ELF-1 (cell line): ENCODE measurements at places on chromosomes 6 and 20.

DNA sequence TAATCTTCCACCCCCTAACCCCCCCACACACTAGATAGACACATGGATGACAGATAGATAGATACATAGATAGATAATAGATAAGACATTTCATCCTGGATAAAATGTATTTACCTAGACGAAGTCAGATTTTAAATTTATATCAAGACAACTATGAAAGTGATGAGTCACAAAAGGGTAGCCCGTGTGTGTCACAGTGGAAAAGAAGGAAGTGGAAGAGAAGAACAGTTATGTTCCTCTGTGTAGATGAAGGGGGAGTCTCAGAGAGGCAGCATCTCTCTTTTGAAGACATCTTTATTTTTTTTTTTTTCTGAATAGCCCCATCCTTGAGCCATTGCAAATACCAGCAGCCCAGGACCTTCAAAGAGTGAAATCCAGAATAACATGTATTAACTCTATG is 121.7 kb upstream of the VGLL2 start:
- no peak for DNase-seq

DNA sequence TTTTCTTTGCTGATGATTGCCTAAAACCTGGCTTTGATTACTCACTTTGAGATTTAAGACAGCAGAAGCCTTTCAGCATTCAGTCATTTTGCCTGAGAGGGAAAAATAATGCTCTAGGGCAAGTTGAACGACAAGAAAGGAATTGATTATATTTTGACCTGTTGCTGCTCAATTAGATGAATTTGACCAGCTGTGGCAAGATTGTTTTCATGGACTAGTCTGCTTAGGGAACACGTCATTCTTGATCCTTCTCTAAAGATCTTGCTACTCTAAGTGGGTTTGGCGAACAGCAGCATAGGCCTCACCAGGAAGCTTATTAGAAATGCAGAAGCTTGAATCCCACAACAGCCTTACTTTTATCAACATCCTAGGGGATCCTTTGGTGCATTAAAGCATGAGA is 59.7 kb upstream of the PHACTR1 start:
- no peak for DNase-seq

- no peak for DNase-seq
These were observed 157.3 kb downstream of the TBXT start for GRCh38 chr6:166010136-166010960.

DNA sequence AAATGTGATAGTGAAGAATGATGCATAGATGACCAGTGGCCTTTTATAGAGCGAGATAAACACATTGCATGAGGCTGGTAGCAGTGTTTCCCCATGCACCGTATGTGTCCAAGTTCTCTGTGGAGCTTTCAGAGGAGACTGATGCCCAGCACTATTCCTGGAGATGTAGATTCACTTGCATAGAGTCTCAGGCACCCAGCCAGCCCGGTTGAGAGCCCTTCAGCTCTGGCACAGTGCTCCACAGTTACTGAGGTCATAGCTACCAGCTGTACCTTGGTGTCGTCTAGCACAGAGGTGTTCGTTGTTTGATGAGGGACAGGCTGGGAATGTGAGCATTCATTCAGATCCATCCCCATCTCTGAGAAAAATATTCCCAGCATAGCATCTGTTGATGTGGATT is 328.9 kb downstream of the FARS2 start:
- no peak for DNase-seq

DNA sequence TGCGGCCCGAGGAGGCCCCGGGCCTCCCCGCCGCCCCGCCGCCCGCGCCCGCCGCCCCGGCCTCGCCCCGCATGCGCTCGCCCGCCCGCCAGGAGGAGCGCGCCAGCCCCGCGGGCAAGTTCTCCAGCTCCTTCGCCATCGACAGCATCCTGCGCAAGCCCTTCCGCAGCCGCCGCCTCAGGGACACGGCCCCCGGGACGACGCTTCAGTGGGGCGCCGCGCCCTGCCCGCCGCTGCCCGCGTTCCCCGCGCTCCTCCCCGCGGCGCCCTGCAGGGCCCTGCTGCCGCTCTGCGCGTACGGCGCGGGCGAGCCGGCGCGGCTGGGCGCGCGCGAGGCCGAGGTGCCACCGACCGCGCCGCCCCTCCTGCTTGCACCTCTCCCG is 1.5 kb downstream of the FOXQ1 start:
- DNase-seq: no peak

DNA sequence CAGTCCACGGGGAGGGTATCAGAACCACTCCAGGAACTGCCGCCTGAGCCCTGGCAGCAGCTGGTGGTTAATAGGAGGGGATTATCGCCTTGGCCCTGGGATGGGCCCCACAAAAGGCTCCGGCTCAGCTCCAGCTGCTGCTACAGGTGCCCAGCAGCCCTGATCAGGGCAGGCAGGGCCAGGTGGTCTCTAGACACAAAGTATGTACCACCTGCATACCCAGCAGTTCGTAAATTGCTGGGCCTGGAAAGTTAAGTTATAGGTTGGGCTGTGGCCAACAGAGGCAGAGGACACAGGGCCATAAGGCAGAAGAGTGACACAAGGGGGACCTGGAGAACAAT is 35.1 kb downstream of the RRBP1 start:
- no peak for DNase-seq

- DNase-seq: no peak
These were observed 5.0 kb downstream of the TCP11 start for GRCh38 chr6:35136185-35136584.

GRCh38 chr6:109999740-110000139 is 21.6 kb downstream of the GPR6 start:
- DNase-seq: no peak

DNA sequence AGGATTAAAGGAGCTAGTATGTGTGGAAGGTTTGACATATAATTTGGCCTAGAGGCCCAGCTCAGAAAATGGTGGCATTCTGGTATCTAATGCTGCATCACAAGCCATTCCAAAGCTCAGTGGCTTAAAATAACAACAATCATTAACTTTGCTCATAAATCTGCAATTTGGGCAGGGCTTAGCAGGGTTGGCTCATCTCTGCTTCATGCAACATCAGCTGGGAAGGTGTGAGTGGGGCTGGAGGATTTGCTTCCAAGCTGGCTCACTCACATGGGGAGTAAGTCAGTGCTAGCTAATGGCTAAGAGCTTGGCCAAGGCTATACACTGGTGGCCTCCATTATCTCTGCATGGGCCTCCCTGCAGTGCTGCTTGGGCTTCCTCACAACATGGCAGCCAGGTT is 48.0 kb upstream of the STK35 start:
- DNase-seq: no peak

DNA sequence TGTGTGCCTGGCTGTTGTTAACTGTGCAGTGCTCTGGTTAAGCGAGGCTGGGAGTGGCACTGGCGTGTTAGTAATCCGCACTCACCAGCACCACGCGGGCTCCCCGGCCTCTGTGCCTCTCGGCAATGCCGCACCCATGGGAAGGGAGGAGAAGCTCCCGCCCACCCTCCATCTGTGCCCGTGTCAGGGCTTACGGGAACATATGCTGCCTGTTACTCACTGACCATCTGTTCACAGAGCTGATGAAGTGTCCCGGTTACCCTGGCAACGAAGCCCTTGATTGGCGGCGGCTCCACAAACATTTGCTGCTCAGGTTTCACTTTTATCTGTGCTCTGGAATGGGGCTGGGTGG is 114.7 kb downstream of the PSMB1 start:
- peak; percentile 96 for DNase-seq

DNA sequence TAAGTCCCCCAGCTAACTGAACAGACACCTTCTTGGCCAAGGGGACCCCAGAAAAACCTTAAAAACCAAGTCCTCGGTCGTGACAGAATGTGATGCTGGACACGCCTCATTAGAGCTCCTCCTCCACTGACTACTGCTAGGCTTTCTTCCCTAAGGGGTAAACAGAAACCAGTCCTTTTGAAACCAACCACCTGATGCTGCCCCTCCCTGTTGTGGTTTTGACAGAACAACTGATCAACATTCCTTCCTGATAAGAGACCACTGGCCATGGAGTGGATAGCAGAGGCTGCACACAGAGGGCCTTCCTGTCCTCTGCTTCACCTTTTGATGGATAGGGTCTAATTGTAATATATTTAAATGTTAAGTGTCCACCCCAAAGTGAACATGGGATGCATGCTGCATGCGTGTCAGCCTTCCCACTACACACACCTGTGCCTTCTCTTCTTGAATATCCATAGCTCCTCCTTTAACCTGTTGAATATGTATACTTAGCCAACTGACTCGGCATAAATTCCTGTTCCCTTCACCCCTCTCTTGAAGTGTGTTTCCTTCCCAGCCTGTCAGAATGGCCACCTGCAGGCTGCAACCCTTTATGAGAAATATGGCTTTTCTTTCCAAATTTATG is 27.9 kb upstream of the SLC2A12 start:
- peak; percentile 83 for DNase-seq

DNA sequence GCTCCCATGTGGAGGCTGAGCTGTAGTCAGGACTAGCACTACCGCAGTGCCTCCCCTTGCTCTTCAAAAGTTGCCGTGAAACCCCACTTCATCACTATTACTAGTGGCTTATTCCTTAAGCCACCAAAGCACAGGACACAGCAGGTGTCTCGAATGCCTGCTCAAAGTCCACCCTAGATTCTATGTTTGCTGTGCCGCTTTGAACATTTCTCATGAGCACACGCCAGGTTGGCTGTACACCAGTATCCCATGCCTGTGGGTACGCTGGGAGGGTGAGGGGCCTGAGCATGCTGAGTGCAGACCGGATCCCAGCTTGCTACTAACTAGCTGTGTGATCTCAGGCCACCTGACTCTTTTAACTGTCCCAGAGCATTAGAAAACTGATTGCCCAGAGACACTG is 335.8 kb upstream of the QKI start:
- no peak for DNase-seq

DNA sequence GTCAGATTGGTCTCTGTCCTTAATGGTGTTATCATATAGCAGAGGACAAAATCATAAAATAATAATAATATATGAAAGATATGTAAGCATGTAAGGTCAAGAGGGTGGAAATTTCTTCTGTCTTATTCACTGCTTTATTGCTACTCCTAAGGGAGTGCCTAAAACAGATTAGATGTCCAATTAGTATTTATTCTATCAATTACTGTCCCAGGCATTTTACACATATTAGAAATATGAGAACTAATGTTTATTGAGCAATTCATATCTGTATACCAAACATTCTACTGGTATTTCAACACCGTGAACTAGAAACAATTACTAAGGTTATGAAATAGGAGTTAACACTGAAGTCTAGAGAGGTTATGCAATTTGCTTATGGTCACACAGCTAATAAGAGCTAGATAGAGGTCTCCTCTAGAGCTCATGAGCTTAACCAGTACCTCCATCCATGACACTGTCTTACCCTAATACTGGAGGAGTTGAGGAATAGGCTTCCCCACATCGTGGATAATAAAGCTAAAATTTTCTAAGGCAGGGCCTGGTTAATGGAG is 302.3 kb downstream of the PLCB1 start:
- no peak for DNase-seq

GRCh38 chr20:35303382-35303734 is 11.1 kb upstream of the FAM83C start:
- DNase-seq: no peak

DNA sequence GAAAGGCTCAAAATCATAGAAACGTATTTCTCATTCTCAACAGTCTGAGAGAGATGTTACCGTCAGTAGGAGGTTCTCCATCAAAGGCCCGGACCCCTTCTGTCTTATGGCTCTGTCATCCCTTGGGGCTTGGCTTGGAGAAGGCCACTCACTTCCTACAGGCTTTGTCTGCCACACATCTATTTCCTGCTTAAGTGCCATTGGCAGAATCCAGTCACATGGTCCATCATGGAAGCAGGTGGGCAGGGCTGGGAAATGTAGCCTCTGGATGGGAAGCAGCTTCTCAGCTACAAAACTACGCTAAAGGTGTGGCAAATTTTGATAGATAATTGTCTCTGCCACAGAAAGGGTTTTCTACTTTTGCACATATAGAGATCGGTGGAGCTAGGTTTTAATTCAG is 12.6 kb upstream of the ZFP64 start:
- DNase-seq: no peak

GRCh38 chr20:46699651-46700359 is 9.6 kb upstream of the SLC2A10 start:
- peak; percentile 53 for DNase-seq

DNA sequence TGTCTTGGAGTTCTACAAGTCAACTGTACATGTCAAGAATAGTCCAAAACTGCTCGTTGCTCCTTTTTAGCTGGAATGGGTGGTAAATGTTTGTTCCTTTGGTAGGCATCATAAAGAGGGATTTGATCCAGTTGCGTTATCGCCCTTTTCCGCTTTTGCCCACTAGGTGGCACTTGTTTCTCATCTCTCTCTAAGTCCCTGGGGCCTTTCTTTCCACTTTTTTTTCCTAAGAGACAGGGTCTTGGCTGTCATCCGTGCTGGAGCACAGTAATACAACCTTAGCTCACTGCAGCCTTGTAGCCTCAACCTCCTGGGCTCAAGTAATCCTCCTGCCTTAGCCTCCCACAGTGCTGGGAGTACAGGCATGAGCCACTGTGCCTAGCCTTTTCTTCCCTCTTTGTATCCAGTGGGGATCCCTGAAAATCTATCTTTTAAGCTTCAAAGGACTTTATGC is 20.7 kb downstream of the GTPBP2 start:
- DNase-seq: peak; percentile 83

DNA sequence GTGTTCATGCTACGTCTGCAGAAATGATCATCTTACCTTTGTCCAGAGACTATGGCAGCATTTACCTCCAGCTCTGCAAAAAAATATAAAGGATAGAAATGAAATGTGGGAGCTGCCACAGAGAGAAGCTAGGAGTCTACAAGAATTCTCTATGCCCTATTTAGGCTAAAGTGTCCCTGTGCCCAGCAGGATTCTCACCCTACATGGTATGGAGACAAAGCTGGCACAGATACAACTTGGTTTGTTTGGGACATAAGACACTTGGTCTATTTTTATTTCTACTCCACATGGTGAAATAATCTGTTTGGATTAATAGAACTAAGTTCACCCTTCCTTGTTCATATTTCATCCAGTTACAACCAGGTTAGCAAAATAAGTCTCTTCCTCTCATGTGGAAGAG is 28.4 kb downstream of the TP53INP2 start:
- no peak for DNase-seq

DNA sequence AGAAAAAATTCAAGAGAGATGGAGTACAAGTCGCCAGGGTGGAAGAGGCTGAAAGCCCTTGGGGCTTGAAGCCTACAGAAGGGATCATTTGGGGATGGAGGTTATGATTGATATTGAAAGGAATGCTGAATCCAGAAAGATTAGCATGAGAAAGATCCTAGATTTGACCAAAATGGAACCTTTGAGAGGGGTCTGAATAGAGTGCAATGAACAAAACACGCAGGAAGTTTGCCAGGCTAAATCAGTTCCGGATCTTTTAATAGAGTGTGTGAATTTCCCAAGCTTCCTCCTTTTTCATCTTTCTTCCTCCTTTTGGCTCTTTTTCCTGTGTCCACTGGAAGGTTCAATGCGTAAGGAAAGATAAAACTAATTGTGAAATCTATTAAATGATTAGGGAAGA is 15.3 kb downstream of the IPCEF1 start:
- DNase-seq: no peak

- DNase-seq: no peak
These were observed 162.1 kb downstream of the AIG1 start for GRCh38 chr6:143222801-143223231.

DNA sequence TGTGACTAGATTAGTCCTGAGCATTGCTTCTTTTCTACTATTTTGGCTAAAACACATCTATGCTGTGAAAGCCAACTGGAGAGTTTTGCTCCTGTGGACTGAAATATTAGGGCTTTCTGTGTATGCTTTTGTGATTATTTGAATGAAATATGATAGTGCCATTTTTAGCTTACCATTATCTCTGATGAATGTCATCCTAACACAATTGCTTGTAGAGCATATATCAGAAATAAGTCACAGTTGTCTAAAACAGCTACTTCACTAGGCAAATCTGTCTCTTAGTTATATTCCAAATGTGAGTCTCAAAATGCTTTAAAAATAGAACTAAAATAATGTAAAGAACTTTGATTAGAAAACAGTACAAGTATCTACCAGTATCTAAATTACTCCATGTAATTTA is 401.4 kb upstream of the PTCHD4 start:
- no peak for DNase-seq
